Left renal pelvis (tissue), 4 donors: ENCODE measurements at places on chromosomes 11 and 22. TPM values are rescaled to one million over a fixed set of nuclear protein-coding genes. Genes with fewer than 3 reads are reported as not detected.

PRG3 gene
- 1.2 TPM for polyA plus RNA-seq

THOC5 gene
- 32.1 TPM for polyA plus RNA-seq

PANX2 gene
- polyA plus RNA-seq, result 0.54 TPM

- no peak for DNase-seq
These were observed 11.5 kb downstream of the RELT start for GRCh38 chr11:73387594-73388264.

- DNase-seq, result no peak
These were observed 101.0 kb downstream of the ME3 start for GRCh38 chr11:86571273-86571948.

GRCh38 chr11:14645015-14645912 is 1.7 kb downstream of the PDE3B start:
- DNase-seq, result no peak

BBS1 gene
- 96.9 TPM for polyA plus RNA-seq

DNA sequence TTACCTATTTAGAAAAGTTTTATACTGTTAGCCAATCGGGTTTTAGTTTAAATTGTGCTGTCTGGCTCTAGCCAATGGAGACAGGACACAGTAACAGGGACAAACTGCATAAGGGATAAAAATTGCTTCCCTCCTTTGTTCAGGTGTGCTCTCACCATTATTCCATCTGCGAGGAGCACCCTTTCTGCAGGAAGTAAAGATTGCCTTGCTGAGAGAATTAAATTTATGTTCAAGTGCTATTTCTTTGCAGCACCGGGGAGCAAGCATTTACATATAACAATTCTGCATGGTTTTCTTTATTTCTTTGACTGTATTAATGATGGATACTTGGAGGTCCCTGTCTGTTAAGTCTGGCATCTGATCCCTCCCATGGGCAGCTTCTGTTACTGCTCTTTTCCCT is 80.5 kb downstream of the BRD1 start:
- no peak for DNase-seq

DNA sequence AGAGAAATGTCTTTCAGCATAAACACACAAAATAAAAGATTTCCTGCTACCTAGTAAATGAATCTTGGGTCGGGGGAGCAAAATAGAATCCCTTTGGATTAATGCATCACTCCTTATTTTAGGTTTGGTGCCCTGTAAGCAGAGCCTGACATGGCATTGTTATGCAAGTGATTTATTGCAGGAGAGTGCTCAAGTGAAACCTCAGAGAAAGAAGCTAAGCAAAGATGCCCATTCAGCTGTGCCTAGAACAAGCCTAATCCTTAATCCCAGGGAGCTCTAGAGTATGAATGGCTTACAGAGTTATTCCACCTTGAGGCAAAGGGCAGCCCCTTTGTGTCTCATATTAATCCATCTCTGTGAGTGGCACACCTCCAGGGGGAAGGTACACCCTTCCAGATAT is 21.1 kb downstream of the C11orf87 start:
- DNase-seq, result no peak

CD248 gene
- 77.1 TPM for polyA plus RNA-seq

GRCh38 chr11:117676501-117676900 is 120.5 kb downstream of the DSCAML1 start:
- no peak for DNase-seq

- no peak for DNase-seq
These were observed 58.9 kb upstream of the ARHGAP32 start for GRCh38 chr11:129251067-129251466.

- DNase-seq, result no peak
These were observed 1.2 kb upstream of the DUSP8 start for GRCh38 chr11:1573077-1573902.

DNA sequence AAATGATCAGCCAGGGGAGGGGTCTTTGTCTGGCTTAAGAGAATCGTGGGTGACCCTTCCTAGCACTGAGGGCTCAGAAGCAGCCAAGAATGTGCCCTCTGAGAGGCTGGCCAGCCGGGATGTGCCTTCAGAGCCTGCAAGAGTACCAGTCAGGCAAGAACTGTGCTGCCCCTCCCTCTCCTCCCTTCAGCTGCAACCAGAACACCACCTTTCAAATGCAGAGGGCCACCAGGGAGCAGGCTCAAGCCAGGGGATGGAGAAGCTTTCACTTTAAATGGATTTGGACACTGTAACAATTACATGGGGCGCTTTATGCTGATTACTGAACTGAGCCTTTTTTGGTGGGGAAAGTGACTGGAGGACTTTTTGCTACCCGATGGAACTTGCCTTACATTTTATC is 44.9 kb upstream of the TENM4 start:
- no peak for DNase-seq

DNA sequence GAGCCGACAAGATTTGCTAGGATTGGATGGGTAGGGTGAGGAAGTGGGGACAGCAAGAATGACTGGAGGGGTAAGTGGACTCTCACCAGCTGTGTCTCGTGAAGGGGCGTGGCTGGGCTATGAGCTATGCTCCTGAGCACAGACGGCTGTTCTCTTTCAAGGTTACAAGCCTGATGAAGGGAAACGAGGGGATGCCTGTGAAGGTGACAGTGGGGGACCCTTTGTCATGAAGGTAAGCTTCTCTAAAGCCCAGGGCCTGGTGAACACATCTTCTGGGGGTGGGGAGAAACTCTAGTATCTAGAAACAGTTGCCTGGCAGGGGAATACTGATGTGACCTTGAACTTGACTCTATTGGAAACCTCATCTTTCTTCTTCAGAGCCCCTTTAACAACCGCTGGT is 19.9 kb downstream of the F2 start:
- DNase-seq, result no peak

GGTLC3 gene
- 1.2 TPM for polyA plus RNA-seq

DNA sequence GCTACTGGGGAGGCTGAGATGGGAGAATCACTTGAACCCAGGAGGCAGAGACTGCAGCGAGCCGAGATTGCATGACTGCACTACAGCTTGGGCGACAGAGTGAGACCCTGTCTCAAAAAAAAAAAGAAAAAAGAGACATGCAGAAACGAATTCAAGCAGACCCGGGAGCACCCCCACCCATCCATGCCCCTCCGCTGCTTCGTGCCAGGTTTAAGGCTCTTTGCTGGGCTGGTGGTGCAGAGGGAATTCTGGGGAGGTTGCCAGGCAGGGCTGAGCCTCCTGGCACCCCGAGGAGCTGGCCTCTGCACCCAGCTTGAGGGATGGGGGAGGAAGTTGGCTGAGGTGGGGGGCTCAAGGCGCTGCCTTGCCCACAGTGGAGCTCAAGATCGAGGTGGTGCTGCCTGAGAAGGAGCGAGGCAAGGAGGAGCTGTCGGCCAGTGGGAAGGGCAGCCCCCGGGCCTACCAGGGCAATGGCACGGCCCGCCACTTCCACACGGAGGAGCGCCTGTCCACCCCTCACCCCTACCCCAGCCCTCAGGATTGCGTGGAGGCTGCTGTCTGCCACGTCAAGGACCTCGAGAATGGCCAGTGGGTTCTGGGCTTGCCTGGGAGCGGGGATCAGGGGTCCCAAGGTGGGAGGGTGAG is 6.0 kb downstream of the AIFM3 start:
- no peak for DNase-seq
